ENCODE measurements at places on chromosomes 13 and 19.

DNA sequence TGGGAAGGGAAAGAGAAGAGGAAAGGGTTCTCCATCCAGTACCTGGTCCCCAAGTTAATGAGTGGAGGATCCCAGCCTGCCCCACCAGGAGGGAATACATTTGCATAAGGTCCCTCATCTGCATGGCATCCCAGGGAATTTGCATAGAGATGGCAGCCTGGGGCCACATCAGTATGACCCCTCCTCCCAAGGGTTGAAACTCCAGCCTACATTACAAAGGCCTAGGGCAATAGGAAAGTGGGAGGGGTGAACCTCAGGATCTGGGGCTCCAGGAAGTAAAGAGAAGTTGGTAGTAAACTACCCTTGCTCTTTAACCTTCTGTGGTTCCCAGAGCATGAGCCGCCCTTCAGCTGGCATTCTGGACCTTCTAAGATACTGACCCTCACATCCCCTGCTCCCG lies 6.8 kb upstream of the NECTIN2 start:
- no peak for DNase-seq

DNA sequence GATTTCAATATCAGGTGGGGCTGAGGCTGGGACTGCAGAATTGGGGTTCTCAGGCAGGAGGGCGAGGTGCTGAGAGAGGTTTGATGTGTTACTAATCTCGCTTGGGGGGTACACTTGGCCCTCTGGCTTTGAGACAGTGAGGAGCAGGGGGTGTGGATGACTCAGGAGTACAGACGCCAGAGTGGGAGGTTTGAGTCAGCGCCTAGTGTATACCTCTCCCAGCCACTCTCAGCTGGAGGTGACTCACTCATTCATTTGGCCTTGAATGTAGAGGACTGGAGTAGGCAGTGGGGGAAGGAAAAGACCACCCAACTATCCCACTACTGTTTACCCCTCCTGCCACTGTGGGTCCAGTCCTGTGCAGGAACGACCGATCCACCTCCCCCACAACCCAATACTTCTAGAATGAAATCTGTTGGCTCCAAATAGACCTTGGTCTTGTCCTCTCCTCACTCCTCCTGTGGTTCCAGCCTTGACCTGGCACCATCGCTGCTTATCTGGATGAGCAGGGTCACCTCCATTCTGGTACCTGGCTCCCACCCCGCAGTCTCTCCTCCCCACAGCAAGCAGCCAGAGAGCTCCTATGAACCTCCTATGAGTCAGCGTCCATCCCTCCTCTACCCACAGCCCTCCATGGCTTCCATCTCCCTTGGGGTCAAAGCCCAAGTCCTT lies 20.1 kb upstream of the ZNRF4 start:
- DNase-seq: no peak

GRCh38 chr19:39125199-39125553 lies 410 bp upstream of the PAK4 start:
- DNase-seq: no peak

- no peak for DNase-seq
Observed at GRCh38 chr13:112764864-112765561, 75.2 kb downstream of the ATP11A start.

GRCh38 chr13:74114641-74115040 lies 19.6 kb downstream of the KLF12 start:
- DNase-seq: no peak

- DNase-seq: no peak
Observed at GRCh38 chr13:114244637-114245036, 9.9 kb downstream of the CDC16 start.

DNA sequence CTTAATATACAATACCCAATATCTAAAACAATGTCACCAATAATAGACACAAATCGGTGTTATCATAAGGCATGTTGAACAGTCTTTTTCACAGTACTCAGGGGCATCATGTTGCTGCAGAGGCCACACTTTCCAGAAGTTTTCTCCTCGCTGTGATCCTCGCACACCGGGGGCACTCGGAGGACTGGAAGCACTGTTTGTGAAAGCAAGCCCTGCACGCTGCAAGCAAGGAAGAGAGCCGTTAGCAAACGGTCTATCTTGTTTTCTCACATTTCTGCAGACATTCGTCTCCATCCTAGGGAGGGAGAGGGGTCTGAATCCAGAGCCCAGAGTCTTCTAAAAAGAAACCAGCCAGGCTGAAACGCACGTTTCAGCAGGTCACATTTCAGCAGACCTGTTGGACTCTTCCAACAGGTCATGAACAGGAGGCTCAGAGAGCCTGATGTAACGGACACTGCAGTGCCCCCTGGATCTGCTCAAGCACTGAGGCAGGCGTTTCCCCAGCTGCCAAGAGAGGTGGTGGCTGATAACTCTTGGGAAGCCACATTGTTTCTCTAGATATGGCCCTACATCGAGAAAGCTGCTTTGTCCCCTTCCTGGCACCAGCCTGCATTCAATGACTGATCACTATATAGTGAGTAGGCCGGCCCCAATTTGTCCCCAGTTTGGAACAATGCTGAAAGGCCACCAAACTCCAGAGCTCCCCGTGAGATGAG lies 43.6 kb downstream of the RUBCNL start:
- no peak for DNase-seq

DNA sequence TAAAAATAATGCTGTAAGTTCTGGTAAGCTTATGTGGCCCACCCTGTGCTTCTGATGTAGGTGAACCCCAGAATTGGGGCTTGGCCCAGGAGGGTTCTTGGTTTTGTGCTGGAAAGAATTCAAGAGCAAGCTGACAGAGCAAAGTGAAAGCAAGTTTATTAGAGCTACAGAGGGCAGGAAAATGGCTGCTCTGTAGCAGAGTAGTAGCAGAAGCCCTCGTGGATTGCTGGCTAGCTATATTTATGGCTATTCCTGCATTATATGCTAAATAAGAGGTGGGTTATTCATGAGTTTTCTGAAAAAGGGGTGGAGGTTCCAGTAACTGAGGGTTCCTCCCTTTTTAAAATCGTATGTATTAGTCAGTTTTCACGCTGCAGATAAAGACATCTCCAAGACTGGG lies 20.6 kb upstream of the ZNF599 start:
- no peak for DNase-seq

GRCh38 chr13:53126841-53127245 lies 98.2 kb downstream of the OLFM4 start:
- DNase-seq: peak; percentile 57

- DNase-seq: no peak
Observed at GRCh38 chr13:41833831-41834230, 127.1 kb downstream of the VWA8 start.

DNA sequence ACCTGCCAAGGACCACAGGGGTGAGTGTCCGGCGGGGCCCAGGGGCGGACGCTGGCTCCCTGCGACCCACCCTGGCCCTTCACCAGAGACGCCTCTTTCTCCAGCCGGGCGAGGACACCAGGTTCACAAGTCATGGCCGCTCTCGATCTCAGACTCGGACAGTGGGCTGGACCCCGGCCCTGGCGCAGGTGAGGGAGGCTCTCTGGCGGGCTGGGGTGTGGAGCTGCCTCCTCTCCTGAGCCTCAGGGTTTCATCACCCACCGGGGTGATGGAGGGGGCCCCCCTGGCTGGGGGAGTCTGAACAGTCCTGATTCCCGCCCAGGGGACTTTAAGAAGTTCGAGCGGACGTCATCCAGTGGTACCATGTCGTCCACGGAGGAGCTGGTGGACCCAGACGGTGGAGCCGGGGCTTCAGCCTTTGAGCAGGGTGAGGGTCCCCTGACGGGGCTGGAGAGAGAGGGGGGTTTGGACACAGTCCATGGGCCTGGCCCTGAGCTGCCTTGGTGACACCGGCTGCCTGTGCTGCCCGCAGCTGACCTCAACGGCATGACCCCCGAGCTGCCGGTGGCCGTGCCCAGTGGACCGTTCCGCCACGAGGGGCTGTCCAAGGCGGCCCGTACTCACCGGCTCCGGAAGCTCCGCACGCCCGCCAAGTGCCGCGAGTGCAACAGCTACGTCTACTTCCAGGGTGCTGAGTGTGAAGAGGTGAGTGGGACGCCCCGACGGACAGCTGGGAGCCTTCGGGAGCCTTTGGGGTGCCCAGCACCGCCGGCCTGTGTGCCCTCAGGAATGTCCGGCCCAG lies 13.6 kb downstream of the ARHGAP45 start:
- peak; percentile 69 for DNase-seq

- peak; percentile 94 for DNase-seq
Observed at GRCh38 chr19:6273701-6274601, 5.8 kb downstream of the MLLT1 start.

GRCh38 chr19:50477751-50478515 lies 1.3 kb upstream of the GARIN5A start:
- DNase-seq: peak; percentile 47

GRCh38 chr19:1312767-1313694 lies 27.4 kb downstream of the EFNA2 start:
- no peak for DNase-seq

- no peak for DNase-seq
Observed at GRCh38 chr13:33078263-33078662, 62.0 kb downstream of the KL start.

DNA sequence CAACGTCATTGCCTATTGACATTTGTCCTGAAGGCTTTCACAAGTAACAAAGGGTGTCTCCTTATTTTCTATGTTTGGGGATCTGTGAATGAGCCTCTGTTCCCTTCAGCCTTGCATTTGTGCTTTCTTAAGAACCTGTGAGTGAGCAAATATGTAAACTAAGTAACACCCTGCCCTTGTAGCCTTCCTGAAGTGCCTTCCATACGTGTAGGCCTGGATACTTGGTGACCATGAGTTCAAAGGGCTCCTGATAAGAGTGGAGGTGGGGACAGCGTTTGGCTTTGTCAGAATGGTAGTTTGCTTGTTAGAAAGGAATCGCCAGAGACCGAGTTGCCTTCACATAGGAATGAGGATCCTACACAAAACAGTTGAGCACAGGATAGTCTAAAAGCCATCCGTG lies 14.5 kb upstream of the CCDC97 start:
- DNase-seq: no peak

- DNase-seq: no peak
Observed at GRCh38 chr19:35023428-35023827, 6.8 kb upstream of the SCN1B start.

DNA sequence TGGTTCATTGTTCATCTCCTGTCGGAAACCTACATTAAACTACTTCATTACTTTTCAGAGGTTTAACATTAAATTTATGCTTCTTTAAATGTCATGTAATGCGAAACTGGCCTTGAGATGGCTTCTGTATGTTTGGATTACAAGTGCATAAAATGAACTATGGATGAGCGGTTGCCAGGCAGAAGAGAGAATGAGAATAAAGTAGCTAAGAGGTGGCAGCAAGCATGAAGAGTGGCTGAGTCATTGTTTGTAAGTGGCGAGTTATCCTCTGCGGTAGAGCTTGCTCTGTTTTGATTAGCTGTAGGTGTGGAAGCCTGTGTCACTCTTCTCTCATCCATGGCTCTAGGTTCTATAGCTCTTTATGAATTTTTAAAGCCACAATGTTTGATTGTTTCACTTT lies 1139.6 kb upstream of the PCDH9 start:
- no peak for DNase-seq

GRCh38 chr19:7385062-7385461 lies 36.3 kb downstream of the ARHGEF18 start:
- no peak for DNase-seq

- peak; percentile 79 for DNase-seq
Observed at GRCh38 chr13:113489549-113490495, 689 bp downstream of the DCUN1D2 start.

DNA sequence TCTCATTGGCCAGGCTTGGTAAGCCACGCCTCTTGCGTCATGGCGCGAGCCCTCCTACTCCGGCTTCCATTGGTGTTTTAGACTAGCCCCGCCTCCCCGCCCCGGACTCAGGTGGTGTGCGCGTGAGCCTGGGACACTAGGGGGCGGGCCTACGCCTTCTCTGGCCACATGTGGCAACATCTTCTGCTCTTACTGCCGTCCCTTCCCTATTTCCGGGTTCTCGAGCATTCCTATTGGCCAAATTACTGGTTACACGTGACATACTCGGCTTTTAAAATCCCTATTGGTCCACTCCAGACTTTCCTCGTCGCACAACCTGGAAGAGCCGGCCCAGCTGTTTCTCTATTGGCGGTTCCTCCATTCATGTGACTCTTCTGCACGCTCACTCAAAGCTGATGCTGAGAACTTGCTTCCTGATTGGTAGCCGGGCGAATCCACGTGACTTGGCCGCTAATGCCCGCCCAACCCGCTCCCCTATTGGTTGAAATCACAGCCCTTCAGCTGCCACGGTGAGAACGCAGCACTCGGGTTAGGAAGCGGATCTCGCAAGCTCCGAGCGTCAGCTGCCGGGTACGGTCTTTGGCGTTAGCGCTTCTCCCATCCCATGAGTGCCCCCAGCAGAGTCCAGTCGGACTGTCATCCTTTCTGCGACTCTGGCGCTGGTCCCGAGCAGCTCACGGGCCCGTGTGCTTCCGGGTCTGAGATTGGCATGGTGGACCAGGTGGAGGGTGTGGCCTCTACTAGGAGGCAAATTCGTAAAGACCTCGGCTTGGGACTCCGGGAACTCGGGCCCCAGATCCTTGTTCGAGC lies at the start of gene BLOC1S3:
BLOC1S3 (plus strand) TSS at position 523 of the 810 bp plus-strand sequence. CDS start 513 bp downstream, outside the sequence.
- peak; percentile 100 for DNase-seq

DNA sequence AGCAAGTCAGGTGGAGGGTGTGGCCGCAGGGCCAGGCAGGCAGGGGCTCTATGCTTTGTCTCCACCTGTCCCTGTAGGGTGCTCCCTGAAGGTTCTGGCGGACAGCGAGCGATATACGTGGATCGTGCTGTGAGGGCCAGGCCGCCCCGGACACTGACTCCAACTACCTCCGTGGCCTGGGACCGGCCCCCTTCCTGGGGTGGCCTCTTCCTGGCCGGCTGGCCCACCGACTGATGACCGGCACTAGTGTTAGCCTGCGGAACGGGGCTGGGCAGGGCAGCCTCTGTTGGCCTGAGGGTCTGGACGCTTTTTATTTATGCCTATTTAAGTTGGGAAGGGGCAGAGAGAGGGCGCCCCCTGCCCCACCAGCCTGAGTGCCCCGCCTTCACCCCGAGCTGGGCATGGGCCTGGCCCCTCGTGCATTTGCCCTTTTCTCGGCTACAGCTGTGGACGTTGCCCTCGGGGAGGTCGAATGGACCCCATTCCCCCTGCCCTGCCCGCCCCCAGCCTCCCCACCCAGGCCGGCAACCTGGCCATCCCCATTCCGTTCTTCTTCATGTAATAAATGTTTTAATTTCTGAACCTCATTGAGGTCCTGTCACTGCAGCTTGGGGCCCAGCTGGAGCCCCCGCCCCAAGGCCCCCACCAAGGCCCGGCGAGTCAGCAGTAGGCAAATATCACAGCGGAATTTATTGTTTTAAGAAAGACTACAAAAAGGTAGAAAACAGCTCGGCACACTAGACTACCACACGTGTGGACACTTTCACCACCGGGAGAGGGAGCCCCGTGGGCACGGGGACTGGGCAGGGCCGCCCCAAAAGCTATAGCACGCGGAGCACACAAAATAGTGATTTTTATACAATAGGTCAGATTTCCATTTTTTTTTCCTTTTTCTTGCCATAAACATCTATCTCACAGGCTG lies 8.8 kb downstream of the DCAF15 start:
- peak; percentile 44 for DNase-seq

GRCh38 chr13:73303851-73304250 lies 245.0 kb downstream of the KLF5 start:
- DNase-seq: no peak

- DNase-seq: no peak
Observed at GRCh38 chr19:48617146-48617937, 1.6 kb downstream of the RPL18 start.

GRCh38 chr13:49586717-49587116 lies 1.4 kb upstream of the RCBTB1 start:
- DNase-seq: no peak

GRCh38 chr13:26219726-26220125 lies 2.4 kb downstream of the RNF6 start:
- no peak for DNase-seq
